ENCODE measurements at places on chromosomes 4 and X. TPM values are rescaled to one million over a fixed set of nuclear protein-coding genes. Genes with fewer than 3 reads are reported as not detected.
A peak's percentile ranks its signal among the peaks of the same experiment; 100 is the strongest.

DNA sequence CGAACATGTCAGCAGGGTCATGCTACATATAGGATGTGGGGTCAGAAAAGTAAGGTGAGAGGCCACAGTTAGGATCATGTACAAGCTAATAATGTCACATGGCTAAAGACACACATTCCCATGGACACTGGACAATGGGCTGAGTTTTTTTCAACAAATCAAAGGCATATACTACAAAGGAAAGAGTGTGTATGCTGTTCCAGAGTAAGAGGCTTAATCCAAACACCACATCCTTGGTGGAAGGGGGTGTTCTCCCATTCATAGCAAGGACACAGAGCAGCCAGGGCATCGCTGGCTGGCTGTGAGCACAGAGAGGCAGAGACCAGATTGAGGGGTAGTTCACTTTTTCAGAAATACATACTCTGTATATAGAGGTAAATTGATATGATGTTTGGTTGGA, 131.7 kb downstream of the MGST2 start:
- no peak for DNase-seq

The HPGDS gene
- total RNA-seq: not detected

The SLC38A5 gene
- 6.4 TPM for total RNA-seq

DNA sequence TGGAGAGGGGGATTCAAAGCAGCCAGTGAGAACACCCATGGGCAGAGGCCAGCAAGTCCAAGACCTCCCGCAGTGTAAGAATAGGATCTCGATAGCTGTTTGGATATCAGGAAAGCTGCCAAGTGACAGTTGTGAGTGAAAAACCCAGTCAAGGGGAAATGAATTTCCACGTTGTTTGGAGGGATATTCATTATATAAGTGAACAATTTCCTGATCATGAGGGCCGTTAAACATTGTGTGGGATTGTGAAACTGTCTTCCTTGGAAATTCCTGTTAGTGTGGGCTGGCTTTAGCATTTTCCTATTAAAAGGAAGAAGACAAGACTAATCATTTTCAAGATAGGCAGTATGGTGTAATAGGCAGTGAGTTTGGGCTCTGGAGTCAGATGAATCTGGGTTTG, 15.0 kb downstream of the CLDN2 start:
- DNase-seq: peak; percentile 34

The MTNR1A gene
- total RNA-seq: not detected

- DNase-seq: no peak
Observed at GRCh38 chr4:17117746-17118145, 219.3 kb upstream of the LDB2 start.

GRCh38 chr4:145755802-145756201, 75.9 kb downstream of the C4orf51 start:
- DNase-seq: no peak

DNA sequence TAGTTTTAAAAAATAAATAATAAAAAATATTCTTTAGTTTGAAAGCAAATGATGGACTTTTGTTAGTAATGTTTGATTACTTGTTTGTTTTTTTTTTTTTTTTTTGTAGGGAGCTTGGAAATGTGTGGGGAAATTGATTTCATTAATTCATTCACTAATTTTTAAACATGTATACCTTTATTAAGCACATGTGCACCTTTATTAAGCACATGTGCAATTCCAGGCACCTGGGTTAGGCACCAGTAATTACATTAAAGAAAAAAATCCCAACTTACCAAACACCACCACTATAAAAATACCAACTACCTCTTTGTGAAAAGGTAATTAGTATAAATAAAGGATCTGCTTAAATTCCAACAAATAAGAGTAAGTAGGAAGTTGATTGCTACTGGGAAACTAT, 9.5 kb downstream of the GUCY1B1 start:
- DNase-seq: no peak

The ATOH1 gene
- total RNA-seq: not detected

GRCh38 chr4:152684007-152684406, 4.2 kb upstream of the TMEM154 start:
- DNase-seq: no peak

The SMIM10L2A gene
- 1.6 TPM for total RNA-seq

All from dermis microvascular lymphatic vessel endothelial cell (primary cell).